ENCODE measurements at places on chromosomes 7 and 10.

- DNase-seq: no peak
Observed at GRCh38 chr7:32163896-32164295, 93.7 kb upstream of the PDE1C start.

DNA sequence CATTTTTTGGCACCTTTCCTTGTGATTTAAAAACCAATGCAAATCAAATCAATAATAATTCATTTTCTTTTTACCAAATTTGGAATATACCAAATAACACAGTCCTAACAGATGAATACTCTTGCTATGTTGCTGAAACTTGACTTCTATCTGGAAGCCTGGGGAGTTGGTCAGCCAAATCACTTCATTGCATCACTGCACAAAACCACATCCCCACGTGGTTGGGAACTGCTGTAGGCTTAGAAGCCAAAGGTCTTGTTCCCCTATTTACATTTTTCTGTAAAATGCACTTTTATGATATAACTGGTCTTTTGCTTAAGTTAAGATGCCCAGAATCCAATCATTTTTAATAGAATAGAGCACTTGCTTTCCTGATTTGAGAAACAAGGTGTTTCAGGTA lies 15.2 kb downstream of the GPR85 start:
- no peak for DNase-seq

GRCh38 chr7:32472015-32472414 lies 18.2 kb downstream of the LSM5 start:
- no peak for DNase-seq

DNA sequence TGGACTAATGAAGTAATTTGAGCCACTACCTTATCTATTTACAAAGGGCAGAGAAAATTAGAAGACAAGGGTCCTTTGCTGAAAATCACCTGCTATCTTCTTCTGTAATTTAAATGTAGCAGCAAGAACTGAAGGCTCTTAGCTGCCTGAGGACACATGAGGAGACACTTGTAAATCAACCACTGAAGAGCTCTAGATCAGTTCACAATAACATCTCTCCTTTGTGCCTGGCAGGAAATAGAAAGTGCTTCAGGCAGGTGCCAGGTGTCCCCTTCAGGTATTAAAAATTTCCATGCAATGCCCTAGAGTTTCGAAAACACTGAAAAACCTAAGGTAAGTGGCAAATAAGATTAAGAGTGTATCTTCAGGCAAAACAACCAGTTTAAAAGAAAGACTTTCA lies 474.6 kb downstream of the GRM8 start:
- DNase-seq: no peak

DNA sequence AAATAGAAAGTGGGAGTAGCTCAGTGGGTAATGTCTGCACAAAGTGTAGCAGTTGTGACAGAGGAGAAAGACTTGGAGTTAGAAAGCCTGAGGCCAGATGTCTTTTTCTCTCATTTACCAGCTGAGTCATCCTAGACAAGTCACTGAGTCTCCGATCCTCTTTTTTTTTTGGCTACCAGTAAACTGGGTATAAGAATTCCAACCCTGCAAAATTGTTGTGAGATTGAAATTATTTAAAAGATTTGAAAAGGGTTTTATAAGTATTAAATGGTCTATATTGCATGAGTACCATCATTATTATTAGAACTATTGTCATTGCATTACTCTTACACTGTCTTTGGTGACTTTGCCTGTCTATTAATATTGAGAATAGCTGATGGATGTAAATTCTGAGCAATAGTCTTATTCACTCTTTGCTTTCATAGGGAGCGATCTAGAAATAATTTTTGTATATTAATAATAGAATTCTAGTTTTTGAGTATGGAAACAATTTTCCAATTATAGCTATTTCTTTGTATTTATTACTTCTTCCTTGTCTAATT lies 74.0 kb downstream of the ARID5B start:
- no peak for DNase-seq

- DNase-seq: no peak
Observed at GRCh38 chr7:1008733-1009363, 25.9 kb downstream of the CYP2W1 start.

GRCh38 chr10:12579954-12580858 lies 230.9 kb downstream of the CAMK1D start:
- DNase-seq: peak; percentile 34

- DNase-seq: no peak
Observed at GRCh38 chr7:103379270-103379975, 32.0 kb downstream of the PSMC2 start.

DNA sequence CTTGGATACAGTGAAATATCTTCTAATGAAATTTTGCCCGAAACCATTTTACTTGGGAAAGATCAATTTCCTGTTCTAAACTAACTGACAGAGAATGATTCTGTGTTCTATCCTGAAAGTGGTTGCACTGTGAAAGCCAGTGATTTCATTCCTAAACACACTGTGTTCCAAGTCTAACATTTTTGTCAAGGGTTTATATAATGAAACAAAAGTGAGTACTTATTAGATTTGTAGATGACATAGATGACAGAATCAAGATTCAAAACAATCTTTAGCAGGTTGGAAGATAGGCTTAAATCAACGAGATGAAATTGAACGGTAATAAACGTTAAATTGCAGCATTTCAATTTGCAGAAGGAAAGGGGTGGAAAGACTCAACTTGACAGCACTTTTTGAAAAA lies 13.3 kb downstream of the KAT6B start:
- DNase-seq: no peak

DNA sequence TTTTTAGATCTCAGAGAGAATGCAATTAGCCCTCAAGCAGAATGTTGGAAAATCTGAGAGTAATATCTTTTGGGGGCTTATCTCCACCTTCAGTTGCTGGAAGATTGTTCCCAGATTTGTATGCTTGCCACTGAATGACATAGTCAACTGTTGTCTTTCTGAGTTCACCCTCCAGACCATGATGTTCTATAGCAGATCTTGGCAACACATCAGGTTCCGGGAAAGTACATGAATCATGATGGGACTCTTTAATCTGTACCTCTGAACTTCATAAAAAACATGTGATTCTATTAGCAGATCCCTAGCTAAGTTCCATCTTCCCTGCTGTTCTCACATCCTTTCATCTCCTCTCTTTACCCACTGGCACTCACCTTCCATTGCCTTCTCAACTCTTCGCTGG lies 68.9 kb downstream of the PLCE1 start:
- no peak for DNase-seq

DNA sequence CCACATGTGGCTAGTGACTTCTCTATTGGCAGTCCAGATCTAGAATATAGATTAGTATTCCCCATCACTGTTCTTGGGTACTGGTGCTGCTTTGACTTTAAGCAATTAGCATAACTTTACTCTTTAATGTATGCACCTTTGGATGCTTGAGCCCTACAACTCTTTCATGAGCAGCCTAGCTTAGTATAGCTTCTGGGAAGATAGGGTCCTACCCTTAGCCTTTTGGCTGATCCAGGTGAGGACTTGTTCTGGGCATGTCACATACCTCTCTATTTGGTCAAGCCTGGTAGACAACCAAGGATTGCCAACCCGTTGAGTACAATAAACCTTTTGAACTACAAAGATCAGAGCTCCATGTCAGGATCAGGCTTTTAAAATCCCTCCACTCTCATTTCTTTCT lies 17.7 kb downstream of the PCGF5 start:
- no peak for DNase-seq

DNA sequence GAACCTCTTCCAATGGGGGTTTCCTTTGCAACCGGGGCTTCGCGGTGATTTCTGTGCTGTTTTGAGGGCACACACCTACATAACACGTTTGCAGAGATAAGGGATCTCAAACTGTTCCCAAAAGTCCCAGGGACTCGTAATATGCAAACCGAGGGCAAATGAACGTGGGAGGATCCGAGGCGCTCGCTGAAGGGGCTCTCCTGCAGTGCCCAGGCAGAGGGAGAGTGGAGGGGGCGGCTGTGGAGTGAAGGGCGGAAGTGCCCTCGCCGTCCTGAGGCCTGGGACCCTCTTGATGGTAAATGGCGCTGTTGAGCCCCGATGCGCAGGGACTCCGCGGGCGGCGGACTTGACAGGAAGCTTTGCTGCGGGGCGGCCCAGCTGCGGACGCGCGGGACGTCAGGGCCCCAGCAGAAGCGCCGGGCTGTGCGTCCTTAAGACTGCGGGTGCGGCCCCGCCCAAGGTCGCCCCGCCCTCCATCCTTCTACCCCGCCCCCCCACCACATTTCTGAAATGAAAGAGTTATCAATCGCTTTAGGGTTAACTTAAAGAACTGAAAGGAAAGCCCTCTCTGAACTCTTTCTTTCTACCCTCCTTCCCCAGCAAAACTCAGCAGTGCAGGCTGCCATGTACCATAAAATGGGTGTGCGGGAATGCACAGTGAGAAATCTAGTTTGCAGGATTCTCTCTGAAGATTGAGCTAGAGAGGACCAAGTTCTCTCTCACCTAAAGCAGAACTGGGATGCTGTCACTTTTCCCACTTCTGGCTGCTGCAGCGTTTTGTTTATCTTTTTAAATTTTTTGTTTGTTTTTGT lies 151.8 kb upstream of the YAE1 start:
- peak; percentile 71 for DNase-seq

DNA sequence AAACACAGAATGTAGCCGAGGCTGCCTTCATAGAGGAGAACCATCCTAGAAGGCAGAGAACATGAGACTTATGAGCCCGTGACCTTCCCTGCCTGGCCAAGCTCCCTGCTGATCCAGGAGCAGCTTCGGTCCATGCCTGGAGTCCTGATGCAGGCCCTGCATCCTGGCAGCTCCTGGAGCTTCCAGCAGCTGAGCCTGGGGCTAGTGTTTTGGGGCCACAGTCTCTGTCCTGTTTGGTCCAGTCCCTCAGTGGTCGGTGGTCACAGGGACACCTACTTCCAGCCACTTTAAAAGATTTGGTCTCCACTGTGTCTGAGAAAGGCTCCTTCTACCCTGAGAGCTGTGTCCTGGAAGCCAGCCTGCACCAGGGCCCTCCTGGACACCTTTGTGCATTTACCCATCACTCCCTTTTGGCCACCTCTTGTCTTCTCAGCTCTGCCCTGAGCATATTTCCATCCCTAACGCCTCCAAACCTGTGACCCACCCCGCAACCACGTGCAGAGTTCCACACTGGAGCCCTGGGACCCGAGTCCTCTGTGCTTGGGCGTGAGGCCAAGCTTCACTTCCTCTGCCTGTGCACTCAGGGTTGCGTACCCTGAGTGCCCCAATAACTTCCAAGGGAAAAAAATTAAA lies 315.2 kb upstream of the ZNF32 start:
- DNase-seq: no peak

DNA sequence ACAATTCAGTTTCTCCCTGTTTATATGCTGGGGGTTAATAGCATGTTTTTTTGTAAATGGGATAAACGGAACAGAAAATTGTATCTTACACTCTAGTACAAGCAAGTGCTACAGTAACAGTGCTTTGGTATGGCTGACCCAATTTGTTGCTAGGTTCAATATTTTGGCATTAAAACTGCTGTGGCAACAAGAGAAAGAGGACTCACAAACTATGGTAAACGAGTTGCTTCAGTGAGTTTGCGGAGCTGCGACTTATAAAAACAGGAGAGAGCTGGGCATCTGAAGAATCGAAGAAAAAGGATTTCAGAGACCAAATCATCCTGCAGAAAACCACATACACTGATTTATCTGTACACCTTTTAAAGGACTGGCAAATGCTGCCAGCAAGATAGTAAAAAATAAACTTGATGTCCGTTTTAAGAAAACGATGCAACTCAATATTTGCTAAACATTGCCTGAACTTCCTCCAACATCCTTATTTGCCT lies 2.2 kb downstream of the GLUD1 start:
- DNase-seq: no peak

DNA sequence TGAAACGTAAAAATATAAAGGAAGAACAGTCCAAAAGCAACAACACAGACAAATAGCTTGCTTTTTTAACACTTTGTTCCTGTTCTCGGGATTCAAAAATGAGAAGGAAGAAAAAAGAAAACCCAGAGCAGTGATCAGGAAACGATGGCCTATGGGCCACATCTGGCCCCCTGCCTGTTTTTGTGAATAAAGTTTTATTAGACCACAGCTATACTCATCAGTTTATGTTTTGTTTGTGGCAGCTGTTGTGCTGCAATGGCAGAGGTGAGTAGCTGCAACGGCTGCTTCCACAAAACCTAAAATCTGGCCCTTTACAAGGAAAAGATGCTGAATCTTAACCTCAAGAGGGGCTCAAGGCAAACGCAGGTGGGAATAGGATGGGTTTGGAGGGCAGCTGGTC lies 96.4 kb downstream of the CCDC3 start:
- no peak for DNase-seq

DNA sequence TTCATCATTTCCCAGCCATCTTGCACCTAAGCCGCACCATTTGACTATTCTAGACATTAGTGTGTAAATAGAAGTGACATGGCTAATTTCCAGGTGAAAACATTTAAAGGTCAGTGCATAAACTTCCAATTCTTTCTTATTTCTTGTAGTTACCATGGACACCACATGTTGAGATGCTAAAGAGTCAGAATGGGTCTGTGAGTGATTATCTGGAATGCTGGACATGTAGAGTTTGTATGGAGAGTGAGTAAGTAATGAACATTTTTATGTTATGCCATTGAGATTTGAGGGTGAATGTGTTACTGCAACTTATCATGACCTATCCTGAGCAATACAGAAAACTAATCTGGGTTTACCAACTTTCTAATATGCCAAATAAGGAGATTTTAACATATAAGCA lies 60.4 kb downstream of the MEOX2 start:
- no peak for DNase-seq

DNA sequence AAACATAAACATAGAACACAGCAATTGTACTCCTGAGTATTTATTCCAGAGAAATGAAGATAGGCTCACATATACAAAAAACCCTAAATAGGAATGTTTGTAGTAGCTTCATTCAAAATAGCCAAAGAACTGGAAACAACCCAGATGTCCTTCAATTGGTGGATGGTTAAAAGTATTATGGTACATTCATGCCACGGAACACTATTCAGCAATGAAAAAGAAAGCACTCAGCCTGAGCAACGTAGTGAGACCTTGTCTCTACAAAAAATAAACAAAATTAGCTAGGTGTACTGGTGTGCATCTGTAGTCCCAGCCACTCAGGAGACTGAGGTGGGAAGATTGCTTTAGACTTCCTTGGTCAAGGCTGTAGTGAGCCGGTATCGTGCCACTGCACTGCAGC lies 94.4 kb downstream of the RAPGEF5 start:
- DNase-seq: no peak
